Naive B cell (primary cell): ENCODE measurements at places on chromosomes 6 and 20.

GRCh38 chr6:81816380-81816779, 63.9 kb upstream of the TENT5A start:
- DNase-seq: no peak

- no peak for DNase-seq
Measured at GRCh38 chr20:37919389-37920040, 16.6 kb downstream of the VSTM2L start.

- no peak for DNase-seq
Measured at GRCh38 chr6:98532004-98532403, 302.4 kb upstream of the POU3F2 start.

DNA sequence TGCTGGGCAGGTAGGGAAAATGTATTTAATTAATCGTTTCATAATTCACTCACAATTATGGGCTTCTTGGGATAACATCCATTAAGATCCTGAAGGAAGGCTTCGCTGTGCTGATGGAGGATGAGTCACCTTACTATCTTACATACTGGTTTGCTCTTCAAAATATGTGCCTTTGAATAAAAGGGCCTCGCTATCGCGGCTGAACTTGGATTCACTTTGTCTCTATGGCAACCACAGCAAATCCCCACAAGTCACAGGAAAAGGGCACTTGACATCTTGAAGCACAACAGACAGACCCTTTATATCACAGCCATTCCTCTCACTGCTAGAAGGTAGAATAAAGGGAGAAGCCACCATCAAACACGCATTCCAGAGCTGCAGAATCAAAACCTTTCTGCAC, 141.3 kb upstream of the MYLIP start:
- no peak for DNase-seq

DNA sequence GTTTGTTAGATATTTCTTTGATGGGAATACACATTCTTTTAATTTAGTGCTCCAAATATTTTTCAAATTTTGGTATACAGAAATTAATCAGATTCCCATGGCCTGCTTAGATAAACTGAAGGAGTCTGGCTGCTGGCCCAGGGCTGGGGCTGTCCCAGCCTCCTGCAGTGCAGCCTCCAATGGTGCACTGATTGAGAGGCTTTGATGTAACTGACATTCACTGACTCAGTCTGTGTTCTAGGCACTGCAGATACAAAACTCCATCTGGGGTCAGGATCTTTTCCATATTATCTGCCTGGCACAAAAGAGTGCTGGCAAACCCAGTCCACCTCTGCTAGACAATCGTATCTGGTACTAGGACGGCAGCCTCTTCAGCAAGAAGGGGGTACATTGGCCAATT, 64.8 kb downstream of the GRIK2 start:
- DNase-seq: no peak

DNA sequence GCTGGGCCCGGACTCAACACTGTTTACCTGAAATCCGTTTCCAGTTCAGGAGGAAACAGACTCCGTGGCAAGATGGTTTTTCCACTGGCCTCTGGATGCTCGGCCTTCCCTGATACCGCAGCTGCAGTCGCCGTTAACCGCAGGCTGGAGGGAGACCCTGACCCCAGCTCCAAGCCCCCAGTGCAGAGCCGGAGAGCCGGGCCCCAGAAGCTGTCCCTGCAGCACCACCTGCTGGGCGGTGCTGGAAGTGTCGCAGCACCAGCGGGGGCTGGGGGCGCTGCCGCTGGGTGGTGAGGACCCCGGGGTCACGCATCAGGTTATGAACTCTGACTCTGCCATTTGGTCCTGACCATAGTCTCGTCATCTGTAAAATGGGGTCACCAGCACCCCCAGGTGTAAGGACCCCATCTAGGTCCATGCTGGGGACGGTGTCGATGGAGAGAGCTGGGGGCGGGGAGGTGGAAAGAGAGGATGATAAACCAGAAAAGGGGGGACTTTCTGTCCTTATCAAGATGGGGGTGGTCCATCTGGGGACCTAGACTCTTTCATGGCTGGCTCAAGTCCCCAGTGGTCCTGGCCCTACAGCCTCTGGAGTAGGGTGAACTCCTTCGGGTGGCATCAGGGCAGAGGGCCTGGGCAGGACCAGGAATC, 20.8 kb upstream of the CHRNA4 start:
- DNase-seq: peak; percentile 12

DNA sequence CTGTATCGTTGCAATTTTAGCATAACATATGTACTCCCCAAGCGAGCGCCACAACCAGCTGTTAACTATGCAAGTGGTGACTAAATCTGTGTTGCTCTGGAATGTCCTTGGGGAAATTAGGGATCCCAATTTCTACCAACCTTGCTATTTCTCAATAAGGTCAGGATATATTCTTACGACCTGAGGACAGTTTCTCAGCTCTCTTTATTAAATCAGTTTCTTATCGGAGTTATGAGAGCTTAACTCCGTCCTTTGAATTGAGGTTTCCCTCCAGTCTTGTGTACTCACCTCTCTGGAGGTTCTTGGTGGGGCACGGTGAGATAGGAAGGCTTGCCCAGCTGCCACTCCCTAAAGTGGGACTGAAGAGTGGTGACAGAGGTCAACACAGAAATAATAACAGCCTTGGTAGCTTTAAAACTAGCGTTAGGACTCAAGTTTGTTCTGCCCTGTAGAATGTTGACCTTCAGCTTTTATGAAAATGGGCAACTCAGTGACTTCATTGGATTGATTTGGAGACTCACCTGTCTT, 694 bp downstream of the MRPS18B start:
- no peak for DNase-seq

- DNase-seq: no peak
Measured at GRCh38 chr6:30601436-30601814, 15.6 kb downstream of the PPP1R10 start.

GRCh38 chr20:35575958-35576357, 34.1 kb downstream of the ERGIC3 start:
- DNase-seq: no peak

GRCh38 chr6:2042956-2043648, 202.3 kb downstream of the GMDS start:
- no peak for DNase-seq

- no peak for DNase-seq
Measured at GRCh38 chr6:44249082-44249748, 2.3 kb downstream of the HSP90AB1 start.

GRCh38 chr6:32837651-32838113, 857 bp downstream of the TAP2 start:
- DNase-seq: no peak

DNA sequence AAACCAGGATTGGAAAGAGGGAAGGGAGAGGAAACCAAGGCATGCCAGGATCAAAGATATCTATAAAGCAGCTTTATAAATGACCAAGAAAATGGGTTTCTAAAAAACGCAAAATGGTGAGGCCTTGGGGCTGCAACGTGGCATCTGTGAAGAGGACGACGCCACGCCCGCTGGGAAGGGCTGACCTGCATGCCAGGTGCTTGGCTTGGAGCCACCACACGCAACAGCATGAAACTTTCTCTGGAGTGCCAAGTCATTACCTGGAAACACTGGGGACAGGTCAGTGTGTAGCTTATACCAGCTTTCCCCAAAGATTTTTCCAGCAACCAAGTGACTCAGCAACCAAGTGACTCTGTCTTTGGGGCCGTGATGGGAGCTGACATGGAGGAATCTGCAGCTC, 82.5 kb downstream of the POPDC3 start:
- no peak for DNase-seq

DNA sequence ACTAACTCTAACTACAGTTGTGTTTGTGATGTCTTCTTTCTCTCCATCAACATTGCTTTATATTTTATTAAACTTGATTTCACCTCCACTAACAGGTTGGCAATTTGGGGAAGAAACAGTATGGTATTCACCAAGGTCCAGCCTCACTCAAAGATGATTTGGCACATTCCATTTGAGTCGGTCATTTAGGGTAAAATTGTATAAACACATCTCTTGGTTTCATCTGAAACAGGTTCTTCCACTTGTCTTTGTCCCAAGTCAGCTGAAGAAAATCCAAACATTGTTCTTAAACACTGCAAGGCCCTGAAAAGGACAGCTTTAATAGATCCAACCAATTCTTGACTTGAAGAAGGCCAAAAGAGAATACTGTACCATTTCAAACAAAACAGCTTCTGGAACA, 104.9 kb upstream of the NT5E start:
- DNase-seq: no peak

DNA sequence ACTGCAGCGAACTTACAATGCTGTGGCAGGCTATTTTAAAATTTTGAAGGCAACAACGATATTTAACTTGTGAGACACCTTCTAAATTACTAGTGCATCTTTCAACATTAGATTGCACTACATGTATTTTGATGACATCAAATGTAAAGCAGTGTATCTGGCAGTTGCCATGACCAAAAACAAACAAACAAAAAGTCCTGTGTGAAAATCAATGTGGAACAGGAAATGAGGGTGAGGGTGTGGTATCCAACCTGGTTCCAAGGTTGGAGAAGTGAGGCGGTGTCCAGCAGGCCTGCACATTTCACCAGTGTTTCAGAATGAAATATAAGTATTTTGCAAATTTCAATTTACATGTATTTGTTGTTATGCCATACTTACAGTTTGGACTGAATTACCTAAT, 112.0 kb downstream of the LAMP5 start:
- no peak for DNase-seq

DNA sequence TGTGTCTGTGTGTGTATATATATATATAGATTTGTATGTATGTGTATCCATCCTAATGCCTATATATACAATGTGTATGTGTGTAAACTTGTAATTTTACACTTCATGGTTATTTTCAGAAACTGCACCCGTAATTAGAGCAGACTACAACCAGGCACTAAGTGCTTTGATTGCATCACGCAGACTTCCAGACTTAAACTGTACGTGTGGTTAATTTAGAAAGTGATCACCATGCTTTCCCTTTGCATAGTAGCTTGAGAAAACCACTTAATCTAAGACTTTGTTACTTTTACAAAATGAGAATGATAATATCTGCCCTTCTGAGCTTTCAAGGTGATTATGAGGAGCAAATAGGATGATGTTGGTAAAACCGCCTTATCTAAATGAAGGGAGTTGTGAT, 50.1 kb upstream of the E2F3 start:
- no peak for DNase-seq
